Fibroblast of lung (primary cell): ENCODE measurements at places on chromosomes 13 and 19. TPM values are rescaled to one million over a fixed set of nuclear protein-coding genes. Genes with fewer than 3 reads are reported as not detected.

KLK2 gene
- polyA plus RNA-seq = not detected in 2 replicates

KIR2DL1 gene
- polyA plus RNA-seq = not detected in 2 replicates

DNA sequence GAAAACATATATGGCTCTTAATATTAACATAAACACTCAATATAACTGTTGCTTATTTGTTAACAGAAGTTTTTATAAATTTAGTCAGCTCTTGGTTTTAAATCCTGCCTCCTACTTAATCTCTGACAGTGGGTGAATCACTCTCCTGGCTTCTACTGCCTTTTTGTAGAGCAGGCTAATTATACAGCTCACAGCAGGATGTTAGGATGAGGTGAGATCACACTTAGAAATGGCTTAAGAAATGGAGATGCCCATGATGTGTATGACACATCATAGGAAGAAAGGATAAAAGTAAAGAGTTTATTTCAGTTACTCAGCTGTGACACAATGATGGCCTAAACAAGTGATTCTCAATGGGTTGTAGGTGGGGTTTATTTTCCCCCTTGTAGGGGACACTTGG, 345.6 kb downstream of the SPRY2 start:
- H3K27me3 ChIP-seq = no peaks in the 10 kb centered on the region
- DNase-seq = peak; percentile 29
- H3K4me1 ChIP-seq = peaks cover 4% of the 10 kb centered on the region
- H3K36me3 ChIP-seq = no peaks in the 10 kb centered on the region

- H3K36me3 ChIP-seq = peaks cover 4% of the 10 kb centered on the region
- no peaks in the 10 kb centered on the region for H3K4me1 ChIP-seq
- no peak overlapping the region for H3K4me3 ChIP-seq
- no peaks in the 10 kb centered on the region for H3K27me3 ChIP-seq
Observed at GRCh38 chr19:48123907-48124651, 13.5 kb upstream of the PLA2G4C start.

GRCh38 chr19:43814663-43815352, 12.3 kb upstream of the ZNF283 start:
- no peaks in the 10 kb centered on the region for H3K27me3 ChIP-seq
- no peak overlapping the region for H3K27ac ChIP-seq
- no peak for DNase-seq
- no peak overlapping the region for H3K4me3 ChIP-seq
- H3K36me3 ChIP-seq = no peaks in the 10 kb centered on the region

DCT gene
- not detected in 2 replicates for polyA plus RNA-seq

GRCh38 chr19:49473868-49474541, at the start of gene FLT3LG:
Gene FLT3LG (plus strand): TSS chr19:49474215. CDS start chr19:49474640, 425 bp downstream.
- H3K27me3 ChIP-seq = no peaks in the 10 kb centered on the region
- no peaks in the 10 kb centered on the region for H3K36me3 ChIP-seq
- DNase-seq = peak; percentile 53
- H3K4me3 ChIP-seq = peak within 1 kb of the TSS; percentile 62

GRCh38 chr13:75760131-75761021, 124.2 kb downstream of the LMO7 start:
- peak overlapping the region; percentile 6 for H3K27ac ChIP-seq
- peak; percentile 35 for DNase-seq
- peak overlapping the region; percentile 53 for H3K4me3 ChIP-seq
- no peaks in the 10 kb centered on the region for H3K27me3 ChIP-seq
